ENCODE measurements at places on chromosomes 2 and 18.

DNA sequence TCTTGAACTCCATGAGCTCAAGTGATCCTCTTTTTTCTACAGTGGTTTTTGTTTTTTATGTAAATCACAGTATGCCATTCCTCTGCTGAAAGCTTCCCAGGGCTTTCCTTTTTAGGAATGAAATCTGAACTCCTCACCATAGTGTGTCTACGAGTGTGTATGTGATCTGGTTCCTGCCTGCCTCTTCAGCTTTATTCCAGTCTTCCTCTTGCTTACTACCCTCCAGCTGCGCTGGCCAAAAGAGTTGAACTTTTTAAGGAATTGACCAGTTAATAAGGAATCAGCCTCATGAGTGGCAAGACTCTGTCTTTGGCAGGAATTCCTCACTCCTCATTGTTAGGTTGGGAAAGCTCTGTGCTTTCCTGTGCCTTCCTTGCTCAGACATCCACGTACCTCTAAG is 4.0 kb downstream of the CCT7 start:
- no peak for DNase-seq

DNA sequence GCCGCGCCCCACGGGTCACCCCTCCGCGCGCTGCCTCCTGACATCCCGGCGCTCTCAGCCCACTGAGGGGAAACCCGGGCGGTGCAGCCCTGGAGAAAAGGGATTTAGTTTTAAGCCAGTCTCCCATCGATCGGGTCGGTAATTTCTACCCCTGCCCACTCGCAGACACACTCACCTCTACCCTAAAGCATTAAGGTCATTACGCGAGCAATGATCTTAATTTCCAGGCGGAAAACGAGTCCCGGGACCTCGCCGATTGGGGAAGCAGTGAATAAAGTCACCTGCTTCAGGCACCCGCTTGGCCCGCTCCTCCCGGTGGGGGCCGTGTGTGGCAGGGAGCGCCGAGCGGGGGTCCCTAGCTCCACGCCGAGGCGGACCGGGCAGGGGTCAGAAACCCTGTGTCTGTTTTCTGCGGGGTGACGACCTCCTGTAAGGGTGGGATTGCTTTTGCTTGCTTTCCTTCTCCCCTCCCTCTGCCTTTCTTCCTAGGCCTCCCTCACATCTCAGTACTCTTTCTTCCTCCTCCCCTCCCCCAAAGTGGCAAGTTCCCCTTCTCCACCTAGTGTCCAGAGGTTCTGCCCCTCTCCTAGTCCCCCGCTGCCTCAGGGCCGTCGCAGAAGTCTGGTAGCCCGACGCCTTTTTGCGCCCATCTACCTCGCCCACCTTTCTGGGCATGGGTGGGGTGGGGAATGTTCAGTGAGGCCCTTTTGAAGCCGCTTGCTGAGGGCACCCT is 142.6 kb downstream of the MEIS1 start:
- DNase-seq, result no peak

- no peak for DNase-seq
These were observed 13.5 kb downstream of the AGFG1 start for GRCh38 chr2:227485429-227485828.

DNA sequence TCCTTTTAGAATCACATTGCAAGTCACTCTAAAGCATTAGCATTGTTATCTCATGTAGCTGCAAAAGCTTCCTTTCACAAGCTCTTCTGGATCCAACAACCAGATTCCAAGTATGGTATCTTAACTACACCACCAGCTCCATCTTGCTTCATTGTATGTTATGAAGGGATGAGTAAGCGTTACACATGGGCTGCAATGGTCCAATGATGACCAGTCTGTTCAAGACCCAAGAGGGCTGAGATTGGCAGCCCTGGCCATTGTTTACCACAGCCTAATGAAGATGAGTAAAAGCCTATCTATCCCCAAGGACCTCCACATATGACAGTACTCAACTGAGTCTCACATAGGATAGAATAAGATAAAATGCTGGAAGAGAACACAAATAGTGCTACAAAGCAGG is 6.3 kb downstream of the CFLAR start:
- DNase-seq, result no peak

GRCh38 chr2:204718607-204719006 is 173.3 kb downstream of the PARD3B start:
- no peak for DNase-seq

DNA sequence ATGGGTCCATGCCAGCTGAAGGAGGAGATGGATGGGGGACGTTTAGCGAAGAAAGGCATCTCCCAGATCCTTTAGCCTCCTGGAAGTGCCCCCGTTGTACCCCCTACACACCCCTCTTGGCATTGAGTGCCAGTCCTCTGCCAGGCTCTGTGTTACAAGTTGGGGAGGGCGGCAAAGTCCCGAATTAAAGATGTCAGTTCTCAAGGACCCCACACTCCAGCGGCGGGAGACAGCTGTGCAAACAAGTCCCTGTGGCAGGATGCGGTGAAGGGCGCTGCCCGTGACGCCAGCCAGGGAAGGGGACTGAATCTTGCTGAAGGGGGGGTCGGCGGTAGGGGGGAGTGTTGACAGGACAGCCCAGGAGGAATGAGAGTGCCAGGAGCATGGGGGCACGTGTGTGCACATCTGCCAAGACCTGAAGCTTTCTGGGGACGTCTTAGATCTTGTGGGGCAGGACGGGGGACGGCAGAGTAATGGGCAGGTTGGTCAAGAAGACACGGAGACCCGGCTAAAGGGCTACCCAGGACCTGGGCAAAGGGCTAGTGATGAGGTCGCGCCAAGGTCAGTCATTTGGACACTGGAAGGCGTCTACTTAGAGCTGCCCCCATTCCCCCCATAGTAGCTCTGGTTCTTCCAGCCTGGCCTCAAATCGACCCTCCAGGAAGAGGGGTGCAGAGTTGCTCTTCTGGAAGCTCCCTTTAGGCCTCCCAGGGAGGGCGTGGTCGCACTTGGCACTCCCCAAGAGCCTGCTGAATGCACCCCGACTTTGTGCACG is 2.8 kb upstream of the CTDSP1 start:
- DNase-seq, result no peak

- DNase-seq, result no peak
These were observed 31.3 kb upstream of the MLPH start for GRCh38 chr2:237455764-237456163.

DNA sequence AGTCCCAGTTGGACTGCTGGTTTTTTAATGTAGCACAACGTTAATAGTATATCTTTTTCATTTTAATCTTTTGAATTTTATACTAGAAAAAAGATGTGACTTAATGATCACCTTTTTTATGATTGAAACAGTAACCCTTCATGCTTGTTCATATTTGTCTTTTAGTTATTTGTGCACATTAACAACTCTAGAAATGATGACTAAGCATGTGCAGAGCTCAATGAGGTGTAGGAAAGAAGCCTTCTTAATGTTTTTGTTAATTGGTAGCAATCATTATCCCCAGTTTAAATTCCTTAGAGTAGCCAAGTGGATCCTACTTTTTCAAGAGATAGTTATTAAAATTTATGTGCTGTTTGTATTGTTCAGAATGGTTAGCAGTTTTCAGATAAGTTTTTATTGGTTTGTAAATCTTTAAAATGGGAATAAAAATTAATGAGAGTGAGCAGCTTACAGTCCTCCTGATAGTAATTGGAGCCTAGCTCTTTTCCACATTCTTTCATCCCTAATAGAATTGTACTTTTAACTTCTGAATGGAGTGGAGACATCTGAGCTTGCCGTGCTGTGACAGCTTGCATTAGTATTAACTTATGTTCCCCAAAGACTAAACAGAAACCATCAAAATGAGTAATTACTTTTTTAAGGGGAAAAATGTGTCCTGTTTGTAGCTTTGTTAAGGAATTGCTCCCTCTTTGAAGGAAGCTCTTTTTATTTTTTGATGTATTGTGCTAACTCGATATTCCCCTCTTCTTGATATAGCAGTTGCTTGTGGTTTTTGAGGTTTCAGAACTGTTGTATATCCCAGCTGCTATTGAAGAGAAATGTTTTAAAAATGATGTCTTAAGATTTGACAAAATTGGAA is 17.3 kb downstream of the PIK3C3 start:
- no peak for DNase-seq

DNA sequence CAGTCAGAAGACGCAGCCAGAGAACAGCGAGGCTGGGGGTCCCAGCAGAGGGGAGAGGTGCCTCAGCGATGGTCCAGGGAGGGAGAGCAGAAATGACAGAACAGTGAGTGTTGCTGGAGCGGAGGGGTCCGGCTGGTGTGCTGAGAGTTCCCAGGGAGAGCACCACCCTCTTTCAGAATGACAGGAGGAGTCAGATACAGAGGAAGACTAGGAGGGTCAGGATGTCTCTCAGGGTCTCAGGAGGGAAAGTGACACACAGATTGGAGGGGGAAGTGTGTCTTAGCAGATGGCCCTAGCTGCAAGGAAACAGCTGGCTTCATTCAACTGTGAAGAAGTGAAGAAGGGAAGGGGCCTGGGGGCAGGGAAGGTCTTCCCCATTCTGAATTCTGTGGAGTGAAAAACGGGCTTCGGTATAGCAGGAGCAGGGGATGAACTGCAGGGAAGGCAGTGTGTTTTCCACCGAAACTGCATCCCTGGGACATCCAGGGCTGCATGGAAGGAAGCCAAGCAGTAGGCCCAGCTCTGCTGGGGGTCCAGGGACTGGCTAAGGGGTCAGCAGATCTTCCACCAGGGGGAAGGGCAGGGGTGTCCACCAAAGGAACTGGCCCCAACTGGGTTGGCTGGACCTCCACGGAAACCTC is 90.0 kb upstream of the OTOS start:
- DNase-seq, result no peak
